ENCODE measurements at places on chromosomes 1 and 21.

DNA sequence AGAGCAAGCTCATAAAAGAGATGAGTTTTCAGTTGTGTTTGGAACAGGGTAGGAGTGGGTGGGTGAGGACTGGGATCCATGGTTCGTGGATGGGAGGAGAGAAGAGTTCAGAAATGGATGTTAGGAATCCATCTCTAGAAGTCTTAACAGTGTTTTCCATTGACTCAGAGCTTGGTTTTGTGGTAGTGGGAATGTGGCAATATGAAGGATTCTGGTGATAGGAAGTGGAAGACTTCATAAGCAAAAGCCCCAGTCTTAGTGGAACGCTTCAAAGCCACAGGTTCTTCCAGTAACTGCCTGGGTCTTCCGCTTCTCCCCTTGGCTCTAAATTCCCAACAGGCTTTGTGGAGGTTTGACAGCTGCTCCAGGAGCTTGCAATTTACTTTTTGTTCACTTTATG, 167.9 kb downstream of the KCNJ6 start:
- DNase-seq, result no peak

GRCh38 chr21:44087426-44088400, 19.5 kb upstream of the PWP2 start:
- DNase-seq, result no peak

DNA sequence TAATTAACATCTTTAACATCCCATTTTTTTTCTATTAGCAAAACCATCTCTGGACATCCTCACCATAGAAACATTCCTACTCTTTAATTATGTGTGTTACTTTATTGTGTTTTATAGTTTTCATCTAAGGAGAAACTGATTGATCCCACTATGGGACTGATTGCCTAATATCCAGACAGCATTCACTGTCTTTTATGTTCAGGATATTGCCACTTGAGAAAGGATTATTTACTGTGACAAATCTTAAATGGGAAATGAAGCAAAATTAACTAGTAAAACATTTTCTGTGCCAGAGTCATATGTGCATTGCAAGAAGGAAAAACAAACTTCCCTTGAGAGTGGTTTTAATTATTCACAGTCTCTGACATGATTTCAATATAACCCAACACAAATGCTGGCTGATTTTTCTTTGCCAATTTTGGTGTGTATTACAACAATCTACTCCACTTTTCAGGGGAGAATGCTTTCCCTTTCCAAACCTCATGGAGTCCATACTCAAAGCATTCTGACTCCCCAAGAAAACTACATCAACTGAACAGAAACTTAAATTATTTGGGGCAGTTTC, 15.8 kb upstream of the RGS13 start:
- no peak for DNase-seq

GRCh38 chr1:160863774-160864131, 1.1 kb upstream of the CD244 start:
- no peak for DNase-seq

DNA sequence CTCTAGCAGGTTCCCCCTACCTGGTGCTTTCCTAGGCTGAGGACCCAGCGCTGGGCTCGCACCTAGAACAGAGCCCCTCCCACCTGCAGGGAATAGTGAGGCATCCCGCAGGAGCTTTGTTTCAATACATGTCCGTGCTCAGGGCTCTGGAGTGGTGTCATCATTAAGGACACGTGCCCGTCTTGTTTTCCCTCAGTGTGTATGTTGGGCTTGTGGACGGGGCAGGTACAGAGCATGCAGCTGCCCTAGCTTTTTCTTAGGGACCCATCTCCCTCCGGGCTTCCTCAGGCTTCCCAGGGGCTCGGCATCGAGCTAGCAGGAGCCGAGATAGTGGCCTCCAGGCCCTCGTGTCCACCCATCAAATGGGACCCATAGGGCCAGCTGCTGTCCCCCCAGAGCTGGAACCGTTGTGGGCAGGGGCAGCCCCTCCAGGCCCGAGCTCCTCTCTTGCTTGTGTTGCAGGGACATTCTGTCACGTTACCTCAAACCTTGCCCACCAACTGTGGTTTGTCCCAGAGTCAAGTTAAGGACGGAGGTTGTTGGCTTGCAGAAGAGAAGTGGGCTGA, 3.9 kb downstream of the TMEM201 start:
- no peak for DNase-seq

- no peak for DNase-seq
Observed at GRCh38 chr1:152870831-152871730, 7.0 kb upstream of the SMCP start.

GRCh38 chr1:240441669-240442068, 170.3 kb downstream of the GREM2 start:
- no peak for DNase-seq

DNA sequence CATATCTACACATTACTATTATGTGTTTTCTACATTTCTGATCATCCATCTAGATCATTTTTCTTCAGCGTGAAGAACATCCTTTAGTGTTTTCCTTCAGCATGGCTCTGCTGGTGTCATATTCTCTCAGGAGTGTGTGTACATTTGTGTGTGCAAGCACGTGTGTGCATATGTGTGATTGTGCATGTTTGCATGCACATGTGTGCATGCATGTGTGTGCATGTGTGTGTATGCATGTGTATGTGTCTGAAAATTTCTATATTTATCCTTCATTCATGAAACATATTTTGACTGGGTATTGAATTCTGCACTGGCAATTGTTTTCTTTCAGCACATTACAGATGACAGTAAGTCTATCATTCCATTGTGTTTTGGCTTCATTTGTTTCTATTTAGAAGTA, 74.6 kb downstream of the FHAD1 start:
- no peak for DNase-seq

DNA sequence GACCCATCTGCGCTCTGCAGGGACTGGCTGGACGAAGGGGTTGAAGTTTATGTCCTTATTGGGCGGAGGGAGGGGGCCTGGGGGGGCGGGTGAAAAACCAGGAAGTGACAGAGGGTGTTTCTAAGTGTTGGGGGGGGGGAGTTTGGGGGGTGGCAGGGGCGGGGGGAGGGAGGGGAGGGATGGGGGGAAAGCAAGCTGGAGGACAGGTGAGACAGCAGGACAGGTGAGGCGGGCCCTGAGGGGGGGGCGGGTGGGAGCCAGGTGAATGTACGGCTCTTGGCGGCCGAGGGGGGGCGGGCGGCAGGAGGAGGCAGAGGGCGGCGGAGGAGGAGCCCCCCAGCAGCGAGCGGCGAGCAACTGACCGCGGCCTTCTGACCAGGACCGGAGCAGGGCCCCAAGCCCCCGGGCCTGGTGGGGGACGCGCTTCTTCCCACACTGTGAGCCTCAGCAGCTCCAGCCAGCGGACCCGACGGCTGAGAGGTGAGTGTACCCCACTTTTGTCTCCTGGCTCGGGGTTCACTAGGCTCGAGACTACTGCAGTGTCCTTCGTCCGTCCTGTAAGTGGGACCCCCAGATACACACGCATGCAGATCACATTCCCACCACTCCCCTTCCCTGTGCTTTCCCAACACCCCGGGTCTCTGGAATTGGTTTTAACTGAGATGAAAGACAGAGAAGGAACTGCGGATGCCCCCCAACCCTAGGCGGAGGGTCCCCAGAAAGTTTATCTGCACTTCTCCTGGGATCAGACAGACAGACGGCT, at the start of gene ZBTB7B:
ZBTB7B (plus strand) TSS at position 339 of the 763 bp plus-strand sequence. CDS start 11,859 bp downstream, outside the sequence.
- DNase-seq, result no peak

DNA sequence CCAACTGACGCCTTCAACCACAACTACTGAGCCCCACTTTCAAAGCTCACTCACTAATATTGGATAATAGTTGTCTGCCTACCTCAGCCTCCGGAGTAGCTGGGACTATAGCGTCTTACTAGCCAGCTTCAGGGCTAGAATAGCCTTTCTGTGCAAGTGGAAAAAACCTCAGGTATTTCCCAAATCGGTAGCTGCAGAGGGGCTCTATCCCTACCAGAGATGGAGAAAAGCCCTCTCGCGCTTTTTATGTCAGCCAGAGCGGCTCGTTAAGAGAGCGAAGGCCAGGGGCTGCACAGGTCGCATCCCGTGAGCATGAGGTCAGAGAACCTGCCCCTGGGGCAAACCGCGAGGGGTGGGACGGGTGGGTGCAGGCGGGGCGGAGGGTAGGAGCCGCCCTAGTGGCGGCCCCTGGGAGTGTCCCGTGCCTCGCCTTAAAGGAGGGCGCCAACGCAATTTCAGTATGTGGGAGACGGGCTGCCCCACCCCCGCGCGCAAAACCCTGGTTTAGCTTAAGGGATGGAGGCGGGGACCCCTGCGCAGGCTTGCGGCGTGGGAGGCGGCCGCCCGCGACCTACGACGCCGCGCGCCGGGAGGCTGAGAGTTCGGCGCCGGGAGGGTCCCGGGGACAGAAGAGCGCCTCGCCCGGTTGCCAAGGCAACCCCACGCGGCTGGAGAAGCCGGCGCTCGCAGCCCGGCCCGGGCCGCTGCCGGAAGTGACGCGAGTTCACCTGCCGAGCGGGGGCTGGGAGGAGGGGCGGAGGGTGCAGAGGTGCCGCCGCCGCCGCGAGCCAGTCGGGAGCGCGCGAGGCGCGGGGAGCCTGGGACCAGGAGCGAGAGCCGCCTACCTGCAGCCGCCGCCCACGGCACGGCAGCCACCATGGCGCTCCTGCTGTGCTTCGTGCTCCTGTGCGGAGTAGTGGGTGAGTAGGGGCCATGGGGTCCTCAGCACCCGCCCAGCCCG, at the start of gene CXADR:
CXADR (plus strand) TSS at position 791 of the 961 bp plus-strand sequence; CDS start at position 878, 87 bp downstream.
- no peak for DNase-seq

DNA sequence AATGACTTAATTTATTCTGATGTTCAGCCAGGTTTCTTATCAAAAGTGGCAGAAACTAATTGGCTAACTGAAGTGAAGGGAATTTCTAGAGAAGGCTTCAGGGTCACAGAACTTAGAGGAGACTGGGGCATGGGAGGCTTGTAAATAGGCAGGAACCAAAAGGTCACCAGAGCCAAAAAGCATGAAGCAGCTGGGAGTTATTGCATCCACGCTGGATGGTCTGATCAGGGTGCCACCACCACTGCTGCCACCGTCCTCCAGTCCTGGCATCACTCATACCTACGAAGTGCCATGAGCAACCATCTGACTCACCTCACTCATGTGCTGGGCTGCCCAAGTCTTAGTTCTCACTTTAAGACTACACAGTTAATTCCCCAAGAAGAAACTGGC, 82.5 kb upstream of the DPH5 start:
- DNase-seq, result no peak

GRCh38 chr1:45879885-45880598, 76.6 kb downstream of the MAST2 start:
- no peak for DNase-seq

GRCh38 chr1:161037661-161038522, 872 bp downstream of the TSTD1 start:
- DNase-seq, result no peak

- no peak for DNase-seq
Observed at GRCh38 chr1:111618961-111619634, 491 bp upstream of the RAP1A start.

GRCh38 chr1:66354311-66355201, 179.4 kb upstream of the SGIP1 start:
- no peak for DNase-seq

GRCh38 chr1:151142411-151143056, 3.9 kb downstream of the SEMA6C start:
- DNase-seq, result no peak

DNA sequence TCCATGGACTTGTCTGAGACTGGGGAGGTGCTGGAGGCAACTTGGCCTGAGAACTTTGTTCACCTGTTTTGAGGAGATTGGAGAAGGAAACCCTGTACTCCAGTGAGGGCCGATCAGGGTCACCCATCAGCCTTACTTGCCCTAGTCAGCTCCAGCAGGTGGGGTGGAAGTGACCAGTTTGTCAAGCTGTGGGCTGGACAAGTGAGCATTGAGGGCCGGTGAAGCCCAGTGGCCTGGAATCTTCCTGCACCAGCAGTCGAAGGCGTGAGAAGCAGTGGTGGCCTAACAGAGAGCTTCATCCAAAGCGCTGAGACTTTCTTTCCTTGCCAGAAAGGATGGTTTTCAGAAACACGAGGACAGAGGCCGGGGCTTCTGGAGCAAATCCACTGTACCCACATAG, 9.6 kb downstream of the SLC37A1 start:
- DNase-seq, result no peak

Data from amniotic stem cell (primary cell).